Activated T-helper 1 cell treated with anti-CD3 and anti-CD28 coated beads, Interleukin-12 subunit alpha, Interleukin-12 subunit beta, Interleukin-2, Interleukin-4 antibody, amounts not matched to agents 30 ng/mL and 10 ng/mL and 1 ng/mL, durations not matched to agents 14 hours and 24 hours and 36 hours (primary cell): ENCODE measurements at places on chromosomes 12 and 14.

GRCh38 chr14:57957441-57957840, 91.5 kb upstream of the SLC35F4 start:
- DNase-seq, result no peak

GRCh38 chr14:43438056-43438455, 1069.0 kb downstream of the FSCB start:
- DNase-seq, result no peak

DNA sequence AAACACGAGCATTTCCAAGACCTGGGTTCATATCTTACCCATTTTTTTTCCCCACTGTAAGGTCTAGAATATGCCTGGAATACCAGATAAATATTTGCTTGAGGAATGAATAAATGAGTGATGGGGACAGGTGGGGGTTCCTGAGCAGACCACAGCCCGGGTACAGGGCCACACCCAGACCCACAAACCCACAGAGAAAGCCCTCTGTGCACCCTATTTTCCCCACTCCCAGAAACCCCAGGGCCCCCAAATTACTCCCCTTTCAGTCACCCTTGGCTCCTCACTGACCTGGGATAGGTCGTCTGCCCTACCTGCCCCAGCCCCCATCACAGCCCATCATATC, 66.5 kb upstream of the DDX11 start:
- DNase-seq, result no peak

GRCh38 chr12:8546591-8546990, 5.9 kb upstream of the CLEC4E start:
- no peak for DNase-seq
